ENCODE measurements at places on chromosomes 12 and 14. TPM values are rescaled to one million over a fixed set of nuclear protein-coding genes. Genes with fewer than 3 reads are reported as not detected.

The AQP2 gene
- polyA plus RNA-seq = not detected

The MANSC1 gene
- 18.9 TPM for polyA plus RNA-seq

The SLC22A17 gene
- polyA plus RNA-seq = 19.7 TPM

The E2F7 gene
- polyA plus RNA-seq = 4.8 TPM

The BDKRB2 gene
- 5.8 TPM for polyA plus RNA-seq

DNA sequence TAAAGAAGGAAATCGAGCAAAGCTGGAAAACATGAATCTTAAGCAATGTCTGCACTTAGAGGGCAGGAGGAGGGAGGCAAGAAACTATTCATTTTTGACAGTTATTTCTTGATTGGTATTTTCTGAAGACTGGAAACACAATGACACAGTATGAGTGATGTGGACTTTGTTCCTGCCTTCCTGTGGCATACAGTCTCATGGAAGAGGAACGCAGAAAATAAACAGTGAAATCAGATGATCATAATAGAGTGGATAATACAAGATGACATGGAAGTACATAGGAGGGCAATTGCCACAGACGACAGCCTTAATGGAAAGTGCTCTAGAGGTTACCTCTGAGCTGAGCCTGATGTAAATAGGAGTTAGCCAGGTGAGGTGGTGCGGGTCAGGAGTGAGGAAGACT, 140.4 kb upstream of the MAX start:
- DNase-seq = no peak

DNA sequence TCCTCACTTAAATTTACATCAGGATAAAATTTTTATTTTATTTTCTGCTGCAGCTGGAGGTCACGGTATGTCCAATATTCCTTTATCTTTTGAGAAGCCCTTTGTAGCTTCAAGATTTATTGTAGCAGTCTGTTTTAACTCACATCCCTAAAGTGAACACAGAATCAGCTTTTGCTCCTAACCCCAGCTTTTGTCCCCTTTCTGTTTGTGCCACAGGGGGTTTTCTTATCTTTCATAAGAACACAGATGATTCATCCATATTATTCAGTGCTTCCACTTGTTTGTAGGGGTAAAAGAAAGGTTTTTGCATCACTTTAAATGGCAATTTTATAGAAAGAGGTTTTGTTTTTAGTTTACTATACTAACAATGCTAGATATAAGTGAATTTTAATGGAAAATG, 21.8 kb upstream of the PIK3C2G start:
- DNase-seq = no peak

- DNase-seq = no peak
These were observed 60.9 kb upstream of the ARID2 start for GRCh38 chr12:45668641-45669040.

- peak; percentile 14 for DNase-seq
These were observed 739 bp upstream of the PPP2R5E start for GRCh38 chr14:63543826-63544406.

GRCh38 chr14:92579244-92579936, 65.8 kb downstream of the RIN3 start:
- no peak for DNase-seq

DNA sequence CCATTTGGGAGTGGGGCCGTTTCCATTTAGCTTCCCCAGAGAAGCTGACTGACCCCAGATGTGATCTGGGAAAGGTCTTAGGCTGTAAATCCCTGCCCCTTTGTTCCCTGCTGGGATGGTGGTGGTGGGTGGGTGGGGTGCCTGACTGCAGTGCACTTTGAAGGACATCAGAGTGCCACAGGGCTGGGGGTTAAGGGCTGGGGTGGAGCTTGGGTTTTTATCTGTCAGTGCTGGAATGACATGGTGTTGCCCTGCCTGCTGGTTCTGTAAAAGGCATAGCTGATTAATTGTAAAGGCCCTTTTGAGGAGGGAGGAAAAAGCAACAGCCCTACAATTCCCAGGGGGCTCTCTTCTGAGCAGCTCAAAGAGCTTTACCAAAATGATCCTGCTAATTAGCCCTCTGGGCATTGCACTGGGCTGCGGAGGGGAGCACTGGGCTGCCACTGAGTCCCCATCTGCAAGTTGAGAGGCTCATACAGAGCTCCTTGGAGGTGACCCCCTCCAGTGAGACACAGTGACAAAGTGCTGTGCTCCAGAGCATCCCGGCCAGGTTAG, 21.1 kb downstream of the PLEKHG3 start:
- no peak for DNase-seq

- peak; percentile 87 for DNase-seq
These were observed 12.0 kb upstream of the TRPV4 start for GRCh38 chr12:109844983-109845823.

DNA sequence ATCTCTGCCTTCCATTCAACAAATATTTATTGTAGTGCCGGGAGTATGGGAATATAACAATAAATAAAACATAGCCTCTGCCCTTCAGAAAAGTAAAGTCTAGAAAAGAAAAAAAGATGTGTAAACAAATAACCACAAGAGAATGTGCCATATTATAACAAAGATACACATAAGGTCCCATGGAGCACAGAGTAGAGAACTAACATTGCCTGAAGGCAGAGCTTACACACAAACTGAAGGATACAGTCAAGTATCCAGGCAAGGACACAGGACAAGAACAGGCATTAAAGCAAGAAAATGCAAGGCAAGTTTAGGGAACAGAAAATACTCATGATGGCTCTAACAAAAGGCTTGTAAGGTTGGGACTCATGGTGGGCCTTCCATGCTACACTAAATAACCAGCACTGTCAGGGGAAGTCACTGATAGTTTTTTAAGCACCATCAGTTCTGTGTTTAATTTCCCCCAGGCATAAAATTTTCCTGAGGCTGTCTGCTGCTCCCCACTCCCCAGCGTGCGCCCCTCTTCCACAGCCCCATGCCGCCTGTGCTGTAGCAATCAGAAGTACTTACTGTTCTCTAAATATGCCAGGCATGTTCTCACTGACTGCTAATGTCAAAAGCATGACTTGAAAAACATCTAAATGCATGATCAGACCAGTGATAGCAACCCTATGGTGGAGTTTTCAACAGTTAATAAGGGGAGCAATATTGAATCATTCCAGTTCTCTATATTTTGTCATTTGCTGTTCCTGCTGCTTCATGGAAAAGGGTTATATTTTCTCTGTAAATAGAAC, 77.8 kb downstream of the ANKS1B start:
- DNase-seq = no peak

DNA sequence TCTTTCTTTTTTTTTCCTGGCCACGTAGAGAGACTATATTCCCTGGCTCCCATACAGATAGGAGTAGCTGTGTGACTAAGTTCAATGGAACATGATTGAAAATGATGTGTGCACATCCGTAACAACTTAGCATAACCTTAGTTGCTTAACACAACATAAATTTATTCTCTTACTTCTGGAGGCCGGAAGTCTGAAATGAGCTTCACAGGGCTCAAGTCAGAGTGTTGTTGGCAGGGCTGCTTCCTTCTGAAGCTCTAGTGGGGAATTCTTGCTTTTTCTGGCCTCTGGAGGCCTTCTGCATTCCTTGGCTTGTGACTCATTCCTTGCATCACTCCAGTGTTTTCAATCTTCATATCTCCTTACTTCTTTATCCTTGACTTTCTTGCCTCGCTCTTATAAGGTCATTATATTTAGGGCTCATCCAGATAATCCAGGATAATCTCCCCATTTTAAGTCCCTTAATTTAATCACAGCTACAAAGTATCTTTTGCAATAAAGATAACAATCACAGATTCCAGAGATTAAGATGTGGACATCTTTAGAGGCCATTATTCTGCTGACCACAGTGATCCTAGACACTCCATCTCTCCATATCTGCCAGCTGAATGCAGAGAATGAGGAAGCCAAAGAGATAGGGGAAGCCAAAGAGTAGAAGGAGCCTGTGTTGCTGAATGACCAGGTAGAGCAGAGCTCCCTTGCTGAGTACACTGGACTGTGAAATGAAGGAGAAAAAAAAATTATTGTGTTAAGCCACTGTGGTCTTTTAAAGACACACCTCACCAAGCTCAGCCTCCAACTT, 21.0 kb upstream of the SNX6 start:
- peak; percentile 12 for DNase-seq

DNA sequence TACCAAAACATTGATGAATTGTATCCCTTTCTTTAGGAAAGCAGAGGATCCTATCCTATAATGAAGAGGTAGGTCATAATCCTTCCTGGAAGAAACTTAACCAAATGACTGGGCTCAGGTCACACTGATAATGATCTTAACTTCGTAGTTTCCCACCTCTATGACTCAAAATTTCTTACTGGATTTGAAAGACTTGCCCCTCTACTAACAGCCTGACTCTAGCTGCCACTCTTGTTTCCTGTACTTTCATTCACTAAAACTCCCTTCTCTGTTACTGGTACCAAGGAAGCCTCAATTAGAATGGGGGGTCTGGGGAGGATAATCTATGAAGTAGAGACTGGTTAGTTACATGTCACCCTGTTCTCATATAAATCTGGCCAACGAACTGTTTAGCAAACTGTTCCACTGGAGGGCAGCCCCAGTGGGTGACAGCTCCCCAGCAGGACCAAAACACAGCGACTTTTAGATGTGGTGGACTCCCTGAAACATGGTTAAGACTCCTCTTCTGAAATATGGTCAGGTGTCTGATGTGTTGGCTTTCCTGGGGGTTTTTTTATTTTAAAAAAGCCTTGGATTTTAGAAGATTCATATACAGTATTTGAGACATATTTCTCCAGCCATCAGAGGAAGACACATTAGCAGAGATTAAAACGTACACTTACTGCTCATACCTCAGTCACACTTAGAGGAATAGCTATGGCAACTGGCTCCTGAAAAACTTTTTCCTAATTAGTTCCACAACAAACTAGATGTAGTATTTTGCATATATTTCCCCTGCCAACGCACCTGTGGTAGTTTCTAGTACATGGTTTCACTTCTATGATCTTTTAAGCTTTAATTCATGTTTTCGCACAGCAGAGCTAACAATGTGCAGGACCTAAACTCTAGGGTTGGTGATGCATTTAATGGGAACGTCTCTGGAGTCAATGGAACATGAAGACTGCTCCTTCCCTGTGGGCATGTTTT, 72.3 kb downstream of the ACADS start:
- no peak for DNase-seq

DNA sequence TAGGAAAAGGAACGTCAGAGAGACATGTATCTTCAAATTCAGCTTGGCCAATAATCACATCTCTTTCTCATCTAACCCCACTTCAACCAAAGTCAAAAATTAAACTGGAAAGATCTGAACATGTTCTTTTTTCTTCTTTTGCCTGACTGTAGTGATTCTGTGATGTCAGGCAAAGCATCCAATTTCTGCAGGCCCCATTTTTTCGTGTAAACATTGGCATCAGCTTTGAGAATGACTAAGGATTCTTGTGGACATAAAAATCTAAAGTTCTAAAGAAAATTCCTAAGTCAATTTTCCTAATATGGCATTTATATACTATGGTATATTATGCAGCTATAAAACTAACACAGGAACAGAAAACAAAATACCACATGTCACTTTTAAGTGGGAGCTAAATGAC, 89.1 kb downstream of the STXBP6 start:
- DNase-seq = no peak

GRCh38 chr12:92193846-92194245, 48.2 kb upstream of the BTG1 start:
- DNase-seq = no peak

DNA sequence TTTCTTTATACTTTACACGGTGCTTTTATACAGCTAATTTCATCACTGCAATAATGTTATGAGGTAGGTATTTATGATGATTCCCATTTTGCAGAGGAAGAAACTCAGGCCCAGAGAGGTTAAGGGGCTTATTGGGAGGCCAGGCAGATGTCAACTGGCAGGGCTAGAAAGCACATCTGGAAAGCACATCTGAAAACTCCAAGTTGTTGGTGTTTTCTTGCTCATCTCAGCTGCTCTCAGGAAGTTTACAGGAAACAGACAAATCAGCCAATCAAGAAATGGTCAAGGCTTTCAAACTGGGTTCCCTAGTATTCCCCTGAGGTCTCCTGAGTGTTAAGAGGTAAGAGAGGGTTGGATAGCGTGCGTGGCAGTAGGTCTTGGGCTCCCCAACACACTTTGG, 124.1 kb upstream of the MED13L start:
- no peak for DNase-seq

GRCh38 chr14:31489691-31490090, 1.9 kb upstream of the GPR33 start:
- no peak for DNase-seq

DNA sequence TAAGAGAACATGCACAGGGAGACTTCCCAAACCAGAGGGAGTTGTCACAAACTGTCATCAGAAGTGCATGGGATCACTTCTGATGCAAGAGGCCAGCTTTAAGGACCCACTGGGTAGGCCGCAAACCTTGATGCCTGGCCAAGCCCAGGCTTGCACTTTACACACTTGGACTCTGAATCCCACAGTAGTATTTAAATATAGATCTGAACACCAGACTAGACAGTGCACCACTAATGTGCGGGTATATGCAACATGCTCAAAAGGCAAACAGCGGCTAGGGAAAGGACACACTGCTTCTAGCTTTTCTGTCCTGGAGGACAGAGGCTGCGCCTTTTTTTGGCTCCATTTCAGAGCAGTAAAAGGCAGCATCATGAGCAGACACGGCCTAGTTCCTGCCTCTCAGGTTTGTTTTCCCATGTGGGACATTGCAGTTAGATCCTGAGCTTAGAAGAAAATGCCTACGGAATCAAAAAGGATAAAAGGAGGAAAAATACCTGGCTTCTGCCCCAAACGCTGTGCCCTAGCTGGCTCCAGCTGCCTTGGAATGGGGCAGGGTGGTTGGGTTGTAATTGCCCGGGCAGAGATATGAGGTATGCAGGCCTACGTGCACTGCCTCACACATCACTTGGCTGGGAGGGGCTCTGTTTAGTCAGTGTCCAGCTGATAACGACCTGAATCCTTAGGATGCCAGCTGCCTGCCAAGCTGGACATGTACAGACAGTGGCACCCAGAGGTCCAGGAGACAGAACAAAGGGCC, 84.5 kb upstream of the EGLN3 start:
- DNase-seq = no peak

GRCh38 chr12:19801941-19802340, 362.6 kb downstream of the AEBP2 start:
- DNase-seq = no peak

GRCh38 chr14:59344691-59345455, 120.3 kb downstream of the GPR135 start:
- DNase-seq = no peak

- DNase-seq = no peak
These were observed 14.8 kb downstream of the PLEKHA5 start for GRCh38 chr12:19144287-19144686.

DNA sequence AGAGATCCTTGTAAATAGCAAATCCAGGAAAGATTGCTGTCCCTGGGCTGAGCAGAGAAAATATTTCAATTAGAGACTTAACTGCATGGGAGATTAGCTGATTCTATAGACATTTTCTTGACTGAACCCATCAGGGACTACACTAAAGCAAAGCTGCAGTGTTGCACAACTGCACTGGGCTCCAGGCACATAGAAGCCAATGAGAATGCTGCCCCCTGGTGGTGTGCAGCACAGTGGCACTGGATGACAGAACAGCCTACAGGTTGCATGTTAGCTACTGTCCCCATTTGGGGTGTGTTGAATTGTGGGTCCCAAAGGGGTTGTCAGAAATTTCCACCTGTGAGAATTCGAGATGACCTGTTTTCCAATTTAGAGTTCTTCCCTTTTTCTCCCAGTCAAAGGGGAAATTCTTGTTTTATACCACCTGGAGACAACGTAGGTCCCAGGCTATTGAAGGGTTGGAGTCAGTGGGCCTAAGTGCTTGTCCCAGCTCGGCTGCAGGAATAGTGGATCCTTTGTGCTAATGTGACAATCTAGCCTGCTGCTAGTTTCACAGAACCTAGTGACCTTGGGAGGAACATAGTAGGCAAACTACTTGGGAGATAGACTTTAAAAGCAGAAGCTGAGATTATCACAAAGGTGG, 114.7 kb downstream of the SLC8A3 start:
- DNase-seq = peak; percentile 4

GRCh38 chr12:52342781-52343490, 21.7 kb upstream of the KRT83 start:
- no peak for DNase-seq

All from muscle of arm (tissue), 14 donors.